ENCODE measurements at places on chromosomes 11 and 22.

DNA sequence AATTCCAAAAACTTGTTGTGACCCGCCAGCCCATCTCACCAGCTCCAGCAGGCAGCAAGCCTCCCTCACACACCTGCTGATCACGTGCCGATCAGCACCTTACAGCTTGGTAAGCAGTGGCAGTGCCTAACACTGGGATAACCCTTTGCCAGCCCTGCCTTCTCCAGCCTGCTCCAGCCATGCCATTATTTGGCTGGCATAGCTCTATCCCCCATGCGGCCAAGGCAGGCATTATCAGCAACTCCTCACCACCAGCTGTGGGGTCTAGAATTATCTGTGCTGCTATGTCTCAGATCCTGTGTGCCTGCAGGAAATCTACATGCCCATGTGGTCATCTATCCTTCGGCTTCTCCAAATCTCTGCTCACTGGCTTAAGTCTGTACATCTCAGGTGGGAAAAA is 215.0 kb downstream of the ST3GAL4 start:
- DNase-seq: no peak

GRCh38 chr11:125168918-125169456 is 4.4 kb downstream of the PKNOX2 start:
- DNase-seq: no peak

DNA sequence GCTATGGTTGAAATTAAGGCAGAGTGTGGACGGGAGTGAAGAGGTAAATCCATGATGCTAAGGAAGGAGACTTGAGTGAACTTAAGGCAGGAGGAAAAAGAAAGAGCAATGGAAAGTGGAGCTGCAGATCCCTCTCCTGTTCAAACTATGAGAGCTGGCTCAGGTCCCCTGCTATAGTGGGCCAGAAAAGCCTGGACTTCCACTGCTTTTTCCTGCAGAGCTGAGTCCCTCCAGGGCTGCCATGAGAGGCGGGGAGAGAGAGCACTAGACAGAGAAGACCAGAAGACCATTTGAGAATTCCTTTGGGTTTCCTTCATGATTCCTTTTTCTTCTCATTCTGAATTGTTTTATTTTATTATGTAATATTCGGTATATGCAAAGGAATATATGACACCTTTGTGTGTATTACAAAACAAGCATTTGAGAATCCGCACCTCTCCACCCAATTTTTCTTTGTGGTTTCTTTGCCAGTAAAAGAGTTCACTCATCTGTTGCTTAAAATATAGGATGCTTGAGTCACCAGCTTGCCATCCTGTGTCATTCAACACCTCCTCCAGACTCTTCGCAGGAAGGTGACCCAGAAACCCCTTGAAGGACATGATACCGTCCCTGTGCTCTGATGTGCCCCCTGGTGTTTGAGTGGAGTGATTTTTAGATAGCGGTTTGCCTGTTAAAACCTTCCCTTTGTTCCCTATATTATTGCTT is 24.4 kb downstream of the SREBF2 start:
- peak; percentile 68 for DNase-seq

- DNase-seq: no peak
Observed at GRCh38 chr22:23066200-23067022, 3.9 kb upstream of the GNAZ start.

- DNase-seq: no peak
Observed at GRCh38 chr11:87849216-87849615, 326.0 kb downstream of the RAB38 start.

GRCh38 chr11:79087238-79087960 is 353.4 kb downstream of the TENM4 start:
- no peak for DNase-seq

DNA sequence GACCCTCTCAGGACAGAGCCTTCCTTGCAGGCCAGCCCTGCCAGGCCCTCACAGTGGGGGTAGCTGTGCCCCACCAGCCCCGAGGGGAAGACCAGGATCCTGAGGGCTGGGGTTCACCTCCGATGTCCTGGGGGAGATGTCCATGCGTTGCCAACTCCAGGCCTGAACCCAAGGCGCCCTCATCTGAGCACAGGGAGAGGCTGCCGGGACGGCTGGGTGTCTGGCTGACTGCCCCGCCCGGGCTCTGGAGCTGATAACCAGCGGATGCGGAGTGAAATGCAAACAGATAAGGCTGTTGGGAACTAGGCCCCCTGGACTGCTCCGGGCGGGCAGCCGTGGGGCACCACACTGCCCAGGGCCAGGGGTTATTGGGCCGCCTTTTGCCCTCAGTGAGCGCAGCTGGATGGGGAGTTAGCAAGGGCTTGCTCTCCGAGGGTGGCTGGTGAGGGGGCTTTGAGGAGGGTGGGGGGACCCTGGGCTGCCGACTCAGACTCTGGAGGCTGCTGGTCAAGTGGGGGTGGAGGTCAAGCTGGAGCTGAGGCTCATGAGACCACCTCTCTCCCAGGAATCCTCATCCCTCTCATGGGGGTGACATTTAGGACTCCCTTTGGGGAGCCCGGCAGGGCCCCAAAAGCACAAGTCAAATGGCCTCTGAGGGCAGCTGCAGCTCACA is 5.6 kb upstream of the MUC6 start:
- no peak for DNase-seq

DNA sequence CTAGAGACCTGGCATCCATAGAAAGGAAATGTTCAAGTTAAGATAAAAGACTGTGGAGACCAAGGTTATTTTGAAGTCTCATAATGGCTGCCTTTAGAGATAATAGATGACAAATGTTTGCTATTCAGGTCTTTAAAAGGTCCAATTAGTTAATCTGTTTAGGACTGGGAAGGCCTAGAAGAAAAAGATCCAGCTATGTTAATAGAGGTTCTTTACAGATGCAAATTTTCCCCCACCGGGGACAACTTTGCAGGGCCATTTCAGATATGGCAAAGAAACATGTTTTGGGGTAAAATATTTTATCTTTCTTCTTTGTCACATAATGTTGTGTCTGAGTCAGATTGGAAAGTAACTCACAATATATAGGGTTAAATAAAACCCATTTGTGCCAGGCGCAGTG is 3.1 kb upstream of the APOBEC3G start:
- DNase-seq: no peak

DNA sequence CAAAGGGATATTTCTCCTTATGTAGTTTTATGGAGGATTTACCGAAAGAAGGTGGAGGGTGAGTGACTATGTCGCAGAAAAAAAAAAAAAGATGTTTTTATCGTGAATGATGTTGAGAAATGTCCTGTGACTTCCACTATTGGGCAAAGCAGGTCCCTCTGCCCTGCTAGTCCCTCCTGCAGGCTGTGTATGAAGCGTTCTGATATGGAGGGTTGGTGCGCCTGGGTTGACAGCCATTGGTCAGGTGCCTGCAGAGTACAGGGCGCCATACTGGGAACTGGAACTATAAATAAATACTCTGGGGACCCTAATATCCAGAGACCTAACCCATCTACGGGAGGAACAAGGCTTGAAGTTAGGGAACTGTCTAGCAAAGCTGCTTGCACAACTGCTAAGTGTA is 1.5 kb downstream of the IL17RA start:
- DNase-seq: peak; percentile 29

DNA sequence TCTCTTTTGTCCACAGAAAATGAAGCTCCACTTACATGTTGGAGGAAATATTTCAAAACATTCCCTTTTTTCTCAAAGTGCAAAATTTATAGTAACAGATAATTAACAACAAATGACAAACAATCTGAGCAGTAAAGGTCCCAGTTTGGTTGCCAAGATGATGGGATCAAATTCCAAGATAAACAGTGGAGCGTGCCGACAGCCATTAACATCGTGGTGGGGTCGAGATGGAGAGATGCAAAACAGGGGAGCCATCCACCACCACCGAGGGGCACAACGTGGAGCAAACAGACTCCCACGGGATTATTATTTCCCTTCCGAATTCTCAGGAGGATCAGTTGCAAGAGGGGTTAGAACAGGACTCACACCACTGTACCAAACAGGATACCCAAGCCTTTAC is 17.2 kb downstream of the MPPED2 start:
- DNase-seq: no peak

DNA sequence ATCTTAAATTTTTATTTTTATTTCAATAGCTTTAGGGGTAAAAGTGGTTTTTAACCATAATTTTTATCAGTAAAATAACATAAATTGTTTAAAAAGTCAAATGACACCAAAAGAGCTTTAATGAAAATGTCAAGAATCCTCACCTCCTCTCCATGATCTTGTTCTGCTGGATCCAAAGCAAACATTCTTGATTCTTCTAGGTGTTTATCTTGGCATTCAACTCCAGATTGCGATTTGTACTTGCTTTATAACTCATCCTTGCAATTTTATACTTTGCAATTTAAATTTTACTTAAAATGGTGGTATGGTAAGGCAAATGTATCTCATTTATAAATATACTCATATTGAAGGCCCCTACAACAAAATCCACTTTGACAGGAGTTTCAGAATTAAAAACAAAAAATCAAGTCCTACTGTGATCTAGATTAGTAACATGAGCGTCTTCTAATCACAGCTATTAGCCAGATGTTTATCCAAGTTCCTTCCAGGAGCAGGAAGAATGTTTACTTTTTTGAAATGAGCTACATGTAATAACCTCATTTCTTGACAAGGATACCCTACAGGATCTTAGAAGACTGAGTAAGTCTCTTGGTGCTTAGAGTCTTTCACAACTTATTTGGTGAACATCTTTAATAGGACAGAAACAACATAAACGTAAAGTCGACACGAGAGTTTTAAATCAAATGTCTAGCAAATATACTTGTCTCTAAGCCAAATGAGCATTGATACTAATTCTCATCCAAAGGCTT is 72.4 kb upstream of the CARD18 start:
- no peak for DNase-seq

- no peak for DNase-seq
Observed at GRCh38 chr11:116072601-116073410, 568.6 kb upstream of the CADM1 start.

GRCh38 chr11:119991669-119992068 is 146.2 kb downstream of the TRIM29 start:
- no peak for DNase-seq

DNA sequence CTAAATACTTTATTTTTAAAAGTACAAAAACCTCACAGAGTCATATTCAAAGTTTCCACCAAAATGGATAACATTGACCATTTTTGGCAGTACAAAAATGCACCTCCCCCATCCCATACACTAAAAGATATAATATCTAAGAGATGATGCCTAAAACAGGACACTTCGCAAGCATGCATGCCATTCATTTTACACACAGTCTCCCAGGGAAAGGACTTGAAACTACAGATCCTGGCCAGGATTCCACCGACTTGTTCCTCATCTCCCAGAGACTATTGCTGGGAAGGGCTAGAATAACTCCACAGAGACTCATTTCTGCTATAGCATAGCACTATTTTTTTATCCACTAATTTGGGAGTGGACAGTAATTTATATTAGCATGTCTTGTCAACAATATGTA is 81.7 kb downstream of the MTNR1B start:
- no peak for DNase-seq

DNA sequence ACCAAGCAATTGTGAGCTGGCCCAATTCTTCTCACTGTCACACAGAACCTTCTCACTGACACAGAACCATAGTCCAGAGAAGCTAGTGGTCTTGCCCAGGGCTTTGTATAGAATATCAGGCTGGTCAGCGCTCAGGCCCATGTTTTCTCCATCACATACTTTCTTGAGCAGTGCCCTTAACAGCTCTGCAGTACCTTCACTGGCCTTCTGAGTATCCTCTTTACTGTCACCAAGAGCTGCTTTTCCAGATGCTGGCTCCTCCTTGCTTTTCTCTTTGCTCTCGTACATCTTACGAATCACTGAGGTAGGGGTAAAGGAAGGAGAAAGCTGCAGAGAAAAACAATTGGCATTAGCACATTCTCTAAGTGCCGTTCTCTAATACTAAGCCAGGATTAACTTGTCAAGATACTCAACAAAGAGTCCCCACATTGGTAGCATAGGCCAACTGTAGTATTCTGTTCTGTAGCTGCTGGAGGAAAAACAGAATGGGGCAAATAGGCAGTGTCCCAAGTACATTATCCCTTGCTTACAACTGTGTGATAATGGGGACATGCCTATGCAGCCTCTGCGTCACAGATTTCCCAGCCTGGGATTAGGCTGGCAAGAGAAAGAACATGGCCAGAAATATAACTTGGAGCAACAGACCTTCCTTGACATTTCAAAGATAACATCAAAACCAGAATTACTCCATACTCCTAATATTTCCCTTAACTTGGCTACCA is 43.5 kb downstream of the DRG1 start:
- no peak for DNase-seq

DNA sequence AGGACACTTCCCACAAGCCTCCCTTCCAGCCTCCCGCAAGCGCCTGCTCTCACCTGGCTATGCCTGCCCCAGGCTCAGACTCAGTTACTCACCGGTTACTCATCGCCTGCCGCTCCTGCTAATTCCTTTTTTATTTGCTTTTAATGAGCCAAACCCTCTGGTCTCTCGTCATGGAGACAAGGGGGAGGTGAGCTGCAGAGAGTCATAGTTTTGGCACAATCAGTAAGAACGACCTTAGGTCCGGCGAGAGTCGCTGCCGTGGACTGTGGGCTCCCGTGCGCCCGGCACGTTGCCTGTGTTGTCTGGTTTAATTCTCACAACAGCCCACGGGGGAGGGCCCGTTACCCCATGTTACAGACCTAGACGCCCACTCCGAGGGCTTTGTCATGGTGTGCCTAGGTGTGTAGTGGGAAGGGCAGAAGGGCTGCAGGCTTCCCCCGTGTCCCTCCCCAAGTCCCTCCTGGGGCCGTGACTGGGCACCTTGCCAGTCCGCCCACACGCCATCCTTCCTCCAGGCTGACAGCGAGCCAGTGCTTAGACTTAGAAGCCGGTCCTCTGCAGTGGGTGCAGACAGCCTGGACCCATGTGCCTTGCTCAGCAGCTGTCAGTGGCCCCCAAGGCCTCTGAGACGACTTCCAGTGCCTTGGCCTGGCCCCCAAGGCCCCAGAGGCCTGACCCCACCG is 42.2 kb downstream of the WNT7B start:
- no peak for DNase-seq

- DNase-seq: no peak
Observed at GRCh38 chr22:45870011-45870410, 107.0 kb downstream of the WNT7B start.

DNA sequence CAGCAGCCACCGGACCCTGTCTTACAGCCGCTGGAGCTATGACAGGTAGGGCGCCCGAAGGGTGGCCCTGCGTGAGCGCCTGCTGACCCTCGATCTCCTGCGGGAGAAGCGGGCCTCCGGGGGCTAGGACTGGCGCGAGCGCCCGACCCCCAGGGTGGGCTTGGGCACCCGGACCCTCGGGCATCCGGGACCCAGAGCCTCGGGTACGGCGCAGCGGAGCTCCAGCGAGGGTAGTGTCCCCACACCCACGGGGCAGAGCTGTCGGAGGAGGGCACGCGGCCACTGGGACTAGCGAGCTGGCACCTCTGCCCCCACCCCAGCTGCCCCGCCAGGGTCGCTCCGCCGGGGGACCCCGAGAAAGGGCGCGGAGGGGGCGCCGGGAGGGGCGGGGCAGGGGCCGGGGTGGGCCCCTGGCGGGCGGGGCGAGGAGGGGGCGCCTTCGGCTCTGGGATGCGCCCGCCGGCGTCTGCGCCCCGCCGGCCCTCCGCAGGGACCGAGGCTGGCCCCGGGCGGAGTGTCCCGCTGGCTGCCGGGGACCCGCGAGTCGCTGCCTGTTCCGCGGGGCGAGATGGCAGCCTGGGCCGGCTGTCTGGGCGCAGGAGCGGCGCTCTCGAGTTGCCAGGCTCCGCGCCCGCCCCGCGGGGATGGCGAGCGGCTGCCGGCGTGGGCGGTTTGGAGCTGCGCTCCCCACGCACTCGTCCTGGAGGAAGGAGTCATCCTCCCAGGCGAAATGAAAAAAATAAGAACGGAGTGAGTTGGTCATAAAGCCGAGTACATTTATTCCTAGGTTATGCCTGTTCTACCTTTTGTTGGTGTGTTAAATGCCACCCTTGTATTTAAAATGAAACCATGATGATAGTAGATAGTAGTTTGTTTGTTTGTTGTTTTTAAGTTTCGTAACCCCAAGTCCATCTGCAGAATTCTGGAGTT is 32.4 kb downstream of the EIF3F start:
- DNase-seq: no peak
